ENCODE measurements at places on chromosomes 1 and 21.
A peak's percentile ranks its signal among the peaks of the same experiment; 100 is the strongest.

DNA sequence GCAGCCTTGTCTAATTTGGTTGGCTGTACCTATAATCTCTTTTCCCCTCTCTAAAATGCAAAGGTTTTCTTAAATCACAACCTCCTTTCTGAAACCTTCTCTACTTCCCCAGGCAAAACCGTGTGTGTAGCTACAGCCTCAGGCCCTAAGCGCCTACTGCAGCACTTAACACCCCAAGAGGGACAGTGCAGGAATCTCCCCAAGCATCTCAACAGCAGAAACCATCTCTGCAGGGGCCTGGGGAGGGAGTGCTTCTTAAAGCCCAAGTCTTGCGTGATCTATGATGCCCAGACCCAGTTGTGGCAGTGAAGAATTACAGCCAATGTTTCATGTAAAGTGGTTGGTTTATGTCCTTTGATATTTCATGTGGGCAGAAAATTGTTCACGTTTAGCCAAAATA lies 159.3 kb downstream of the DSCAM start:
- no peak for DNase-seq

- DNase-seq: peak; percentile 53
Measured at GRCh38 chr1:6014130-6014999, 22.1 kb upstream of the NPHP4 start.

DNA sequence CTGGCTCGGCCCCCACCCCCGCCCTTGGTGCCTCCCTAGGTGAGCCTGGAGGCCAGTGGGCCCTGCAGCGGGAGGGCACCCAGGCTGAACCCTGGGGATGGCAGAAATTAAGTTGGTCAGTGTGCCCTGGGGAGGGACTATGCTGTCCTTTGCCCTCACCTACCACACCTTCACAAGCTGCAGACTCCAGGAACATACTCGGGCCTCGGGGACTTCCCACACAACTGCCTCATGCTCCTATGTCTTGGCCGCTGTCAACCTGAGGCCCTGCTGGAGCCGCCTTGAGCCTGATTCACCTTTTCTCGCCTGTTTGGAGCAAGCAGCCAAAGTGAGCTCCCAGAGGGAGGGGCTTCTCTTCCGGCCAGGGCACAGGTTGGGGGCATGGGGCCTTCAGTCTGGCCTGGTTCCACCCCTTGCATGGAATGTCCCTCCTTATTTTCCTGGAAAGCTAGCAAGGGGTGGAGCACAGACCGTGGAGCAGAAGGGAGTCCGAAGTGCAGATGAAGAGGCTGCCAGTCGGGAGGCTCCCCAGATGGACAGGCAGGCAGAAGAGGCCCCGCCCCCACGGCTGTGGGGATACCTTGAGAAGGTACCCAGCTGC lies 24.7 kb downstream of the KNCN start:
- DNase-seq: no peak

DNA sequence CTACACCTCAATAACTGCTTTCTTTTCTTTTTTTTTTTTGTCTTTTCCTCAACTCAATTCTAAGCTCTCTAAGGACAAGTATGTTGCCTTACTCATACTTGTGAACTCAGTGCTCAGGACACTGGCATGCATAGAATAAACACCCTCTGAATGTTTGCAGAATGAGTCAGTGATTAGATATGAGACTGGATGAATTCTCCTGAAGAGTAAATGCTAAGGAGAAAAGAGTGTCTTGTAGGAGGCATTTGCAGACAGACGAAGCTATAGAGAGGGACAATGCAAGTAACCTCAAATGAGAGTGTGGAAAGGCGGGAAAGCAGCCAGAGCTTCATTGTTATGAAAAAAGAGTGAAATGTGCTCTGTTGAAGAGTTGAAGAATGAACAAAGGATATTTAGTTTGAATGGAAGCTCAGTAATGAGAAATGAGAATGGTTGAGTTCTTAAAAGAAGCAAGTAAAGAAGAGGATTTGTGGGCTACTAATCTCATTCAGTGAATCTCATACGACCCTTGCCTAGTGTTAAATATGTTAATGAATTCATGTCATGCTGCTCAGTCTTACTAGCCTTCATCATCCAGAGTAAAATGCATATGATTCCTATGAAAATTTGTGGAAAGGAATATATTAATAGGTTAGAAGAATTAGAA lies 166.1 kb upstream of the DPYD start:
- DNase-seq: no peak

- no peak for DNase-seq
Measured at GRCh38 chr1:148263906-148264255, 111.8 kb upstream of the NBPF11 start.

DNA sequence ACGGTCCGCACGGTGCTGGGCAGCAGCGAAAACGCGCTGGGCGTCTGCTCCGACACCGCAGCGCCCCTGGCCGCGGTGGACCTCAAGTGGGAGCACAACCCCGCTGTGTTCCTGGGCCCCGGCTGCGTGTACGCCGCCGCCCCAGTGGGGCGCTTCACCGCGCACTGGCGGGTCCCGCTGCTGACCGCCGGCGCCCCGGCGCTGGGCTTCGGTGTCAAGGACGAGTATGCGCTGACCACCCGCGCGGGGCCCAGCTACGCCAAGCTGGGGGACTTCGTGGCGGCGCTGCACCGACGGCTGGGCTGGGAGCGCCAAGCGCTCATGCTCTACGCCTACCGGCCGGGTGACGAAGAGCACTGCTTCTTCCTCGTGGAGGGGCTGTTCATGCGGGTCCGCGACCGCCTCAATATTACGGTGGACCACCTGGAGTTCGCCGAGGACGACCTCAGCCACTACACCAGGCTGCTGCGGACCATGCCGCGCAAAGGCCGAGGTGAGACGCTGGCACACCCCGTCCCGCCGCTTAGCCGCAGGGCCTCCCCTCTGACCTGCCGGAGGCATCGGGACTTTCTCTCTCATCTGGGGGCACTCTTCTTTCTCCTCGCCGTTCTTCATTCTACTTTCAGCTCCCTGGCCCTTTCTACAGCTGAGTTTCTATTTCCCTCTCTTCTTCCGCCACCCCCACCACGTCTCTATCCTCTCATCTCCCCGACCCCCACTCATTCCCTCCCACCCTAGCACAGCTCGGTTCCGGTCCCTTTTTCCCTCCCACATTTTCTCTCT lies 1.0 kb downstream of the NPR1 start:
- peak; percentile 29 for DNase-seq

DNA sequence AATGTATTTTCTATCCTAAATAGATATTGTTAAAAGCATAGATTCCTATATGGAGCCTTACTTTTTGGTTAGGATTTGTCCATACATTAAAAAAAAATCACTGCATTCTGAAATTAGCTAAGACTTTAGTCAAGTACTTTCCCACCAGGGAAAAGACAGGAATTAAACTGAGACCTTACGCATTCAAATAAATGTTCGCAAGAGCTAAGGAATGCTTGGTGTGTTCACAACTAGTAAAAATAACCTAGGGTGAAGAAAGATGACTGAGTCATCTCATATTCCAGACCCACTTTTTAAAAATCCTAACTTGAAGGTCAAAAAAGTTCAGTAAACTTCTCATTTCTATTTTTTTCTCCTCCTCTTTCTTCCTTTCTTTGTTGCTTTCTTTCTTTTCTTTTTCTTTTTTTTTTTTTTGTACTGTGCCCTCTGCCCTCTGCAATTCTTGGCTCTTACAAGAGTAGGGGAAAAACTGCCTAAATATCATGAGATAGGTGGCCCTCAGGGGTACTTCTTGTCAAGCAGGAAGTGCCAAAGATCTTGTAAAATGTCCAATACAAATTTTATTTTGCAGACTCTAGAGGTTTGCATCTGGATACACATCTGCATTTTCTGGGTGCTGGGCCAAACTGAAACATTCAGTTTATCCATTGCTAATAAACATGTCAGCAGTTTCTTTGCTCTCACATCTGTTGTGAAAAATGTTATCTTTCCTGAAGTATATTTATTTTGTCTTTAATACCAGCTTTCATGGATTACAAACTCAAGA lies 121.4 kb upstream of the GORAB start:
- DNase-seq: no peak

DNA sequence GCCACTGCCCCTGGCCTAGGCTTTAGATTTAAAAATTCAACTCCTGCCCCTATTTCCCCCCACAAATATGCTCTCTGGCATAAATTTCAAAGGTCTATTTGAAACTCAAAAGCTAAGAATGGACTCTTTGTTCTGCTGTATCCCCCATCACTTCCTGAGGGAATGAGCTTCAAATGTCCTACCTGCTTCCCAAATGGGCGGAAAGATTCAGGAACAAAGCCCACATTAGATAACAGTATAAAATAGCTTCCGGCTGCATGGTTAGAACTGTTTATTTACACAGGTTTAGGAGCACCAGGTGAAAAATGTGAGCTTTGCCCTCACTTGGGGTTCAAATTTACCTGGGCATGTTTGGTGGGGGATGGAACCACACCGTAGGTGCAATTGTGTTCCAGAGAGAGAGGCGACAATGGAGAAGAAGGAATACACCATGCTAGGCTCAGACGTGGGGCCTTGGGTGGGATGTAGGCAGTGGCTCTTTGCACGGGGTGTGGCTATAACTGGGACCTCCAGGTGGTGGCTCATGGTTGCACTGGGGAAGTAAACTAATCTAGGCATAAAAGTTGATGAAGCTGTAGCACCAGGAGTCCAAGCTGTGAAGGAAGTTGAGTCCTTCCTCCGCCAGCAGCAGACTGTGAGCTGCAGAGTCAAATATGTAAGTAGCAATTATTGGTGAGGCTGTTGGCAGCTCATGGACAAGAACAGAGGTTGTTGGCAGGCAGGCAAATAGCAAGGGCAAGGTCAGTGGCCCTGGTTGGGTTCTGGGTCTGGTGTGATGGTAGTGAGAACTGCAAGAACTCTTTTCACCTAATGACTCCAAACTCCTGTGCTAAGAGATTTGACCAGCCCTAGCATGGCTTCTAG lies 41.5 kb upstream of the SRSF10 start:
- DNase-seq: no peak

GRCh38 chr1:29879217-29879616 lies 642.9 kb downstream of the PTPRU start:
- DNase-seq: no peak

GRCh38 chr1:119251751-119252150 lies 111.3 kb upstream of the WARS2 start:
- DNase-seq: no peak

GRCh38 chr1:85504417-85504816 lies 39.5 kb upstream of the DDAH1 start:
- no peak for DNase-seq

GRCh38 chr1:65615859-65616258 lies 176.8 kb upstream of the PDE4B start:
- no peak for DNase-seq

GRCh38 chr1:47694011-47694890 lies 256.4 kb downstream of the FOXD2 start:
- DNase-seq: no peak

GRCh38 chr1:41566274-41566885 lies 81.9 kb upstream of the EDN2 start:
- DNase-seq: no peak

- DNase-seq: no peak
Measured at GRCh38 chr1:14605945-14606344, 7.5 kb downstream of the KAZN start.

GRCh38 chr1:117607471-117607870 lies 1.6 kb downstream of the TENT5C start:
- no peak for DNase-seq

- DNase-seq: no peak
Measured at GRCh38 chr1:39132505-39133339, 71.8 kb upstream of the MACF1 start.

DNA sequence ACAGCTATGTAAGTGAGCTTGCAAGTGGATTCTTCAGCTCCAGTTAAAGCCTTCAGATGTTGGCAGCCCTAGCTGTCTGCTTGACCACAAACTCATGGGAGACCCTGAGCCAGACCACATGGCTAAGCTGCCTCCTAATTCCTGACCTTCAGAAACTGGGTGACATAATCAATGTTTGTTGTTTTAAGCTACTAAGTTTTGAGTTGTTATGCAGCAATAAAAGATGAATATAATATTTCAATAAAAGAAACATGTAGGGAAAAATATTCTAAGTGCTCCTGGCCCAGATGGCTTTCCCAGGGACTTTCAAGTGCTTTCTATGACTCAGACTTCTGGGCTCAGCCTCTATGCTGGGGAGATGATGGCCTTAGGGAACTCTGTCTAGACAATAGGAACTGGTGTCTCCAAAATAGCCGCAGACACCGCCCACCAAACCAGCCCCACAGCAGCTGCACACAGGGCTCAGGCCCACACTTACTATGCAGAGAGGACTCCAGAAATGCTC lies 20.3 kb upstream of the AZIN2 start:
- peak; percentile 70 for DNase-seq

DNA sequence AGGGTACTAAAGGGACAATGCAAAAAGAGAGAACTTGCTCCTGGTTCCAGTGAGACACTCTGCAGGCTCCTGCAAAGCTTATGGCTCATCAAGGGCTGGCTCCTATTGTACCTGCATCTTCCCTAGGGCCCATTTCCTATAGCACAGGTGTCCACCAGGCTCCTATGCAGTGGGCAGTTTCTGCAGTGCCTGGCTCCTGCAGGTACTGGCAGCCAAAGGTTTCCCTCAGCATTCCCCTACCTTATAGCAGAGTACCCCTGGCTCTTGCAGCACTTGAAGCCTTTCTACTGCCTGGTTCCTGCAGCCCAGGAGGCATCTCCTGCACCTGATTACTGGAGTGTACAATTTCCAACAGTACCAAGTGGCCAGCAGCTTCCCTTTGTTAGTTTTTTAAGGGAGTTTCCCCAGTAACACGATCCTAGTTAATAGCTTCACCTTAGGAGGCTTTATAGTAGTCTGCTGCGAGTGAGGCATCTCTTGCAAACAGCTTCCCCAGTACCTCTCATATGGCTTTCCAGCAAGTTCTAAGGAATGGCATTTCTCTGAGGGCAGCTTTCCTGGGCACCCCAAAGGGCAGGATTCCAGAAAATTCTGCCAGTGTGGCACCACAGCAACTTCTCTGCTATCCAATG lies 141.7 kb downstream of the DENND1B start:
- DNase-seq: no peak

GRCh38 chr1:237048803-237049202 lies 6.8 kb downstream of the RYR2 start:
- no peak for DNase-seq

Data from suppressor macrophage treated with lipopolysaccharide for 4 hours (primary cell).